Tibial nerve (tissue), 4 donors: ENCODE measurements at places on chromosomes 12 and 14. TPM values are rescaled to one million over a fixed set of nuclear protein-coding genes. Genes with fewer than 3 reads are reported as not detected.

DNA sequence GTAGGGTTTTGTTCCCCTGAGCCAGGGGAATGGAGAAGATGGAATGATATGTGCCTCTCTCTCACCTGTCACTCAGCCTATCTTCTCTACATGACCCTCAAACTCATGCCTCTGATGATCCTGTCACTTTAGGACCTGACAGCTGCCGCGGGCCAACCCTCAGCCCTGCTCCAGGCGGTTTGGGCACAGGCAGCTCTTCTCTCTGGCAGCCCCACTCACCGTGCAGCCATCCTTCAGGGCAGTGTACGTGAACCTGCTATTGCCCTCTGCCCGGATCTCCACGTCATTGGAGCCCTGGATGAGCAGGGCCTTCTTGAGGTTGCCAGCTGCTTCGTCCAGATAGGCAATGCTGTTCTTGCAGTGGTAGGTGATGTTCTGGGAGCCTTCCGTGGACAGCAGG lies 10.5 kb downstream of the TMEM106C start:
- H3K4me1 ChIP-seq: no peaks in the 10 kb centered on the region
- H3K27me3 ChIP-seq: no peaks in the 10 kb centered on the region
- no peak for DNase-seq
- no peaks in the 10 kb centered on the region for H3K36me3 ChIP-seq
- no peak overlapping the region for H3K4me3 ChIP-seq
- no peak overlapping the region for H3K27ac ChIP-seq

GRCh38 chr12:5308996-5309395 lies 122.9 kb upstream of the NTF3 start:
- H3K4me1 ChIP-seq: no peaks in the 10 kb centered on the region
- no peak overlapping the region for H3K27ac ChIP-seq
- no peak overlapping the region for H3K4me3 ChIP-seq
- no peaks in the 10 kb centered on the region for H3K27me3 ChIP-seq

GRCh38 chr12:58537278-58537677 lies 383.0 kb downstream of the LRIG3 start:
- no peak overlapping the region for H3K4me3 ChIP-seq
- no peak for DNase-seq
- H3K27ac ChIP-seq: no peak overlapping the region

DNA sequence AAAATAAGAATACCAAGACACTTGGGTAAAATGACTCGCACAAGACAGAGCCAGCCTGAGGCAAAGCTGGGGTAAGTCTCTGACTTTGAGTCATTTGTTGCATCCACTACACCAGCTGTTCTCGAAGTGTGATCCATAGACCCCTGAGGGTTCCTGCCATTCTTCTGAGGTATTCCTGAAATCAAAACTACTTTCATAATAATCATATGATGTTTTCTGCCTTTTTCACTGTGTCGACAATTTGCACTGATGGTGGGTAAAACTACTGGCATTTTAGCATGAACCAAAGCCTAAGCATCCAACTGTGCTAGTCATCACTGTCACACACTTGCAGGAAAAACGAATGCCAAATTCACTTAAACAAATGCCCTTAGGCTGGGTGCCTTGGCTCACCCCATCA lies 135.5 kb upstream of the FUT8 start:
- no peak overlapping the region for H3K27ac ChIP-seq
- DNase-seq: no peak
- H3K4me1 ChIP-seq: peaks cover 3% of the 10 kb centered on the region
- H3K27me3 ChIP-seq: no peaks in the 10 kb centered on the region

DNA sequence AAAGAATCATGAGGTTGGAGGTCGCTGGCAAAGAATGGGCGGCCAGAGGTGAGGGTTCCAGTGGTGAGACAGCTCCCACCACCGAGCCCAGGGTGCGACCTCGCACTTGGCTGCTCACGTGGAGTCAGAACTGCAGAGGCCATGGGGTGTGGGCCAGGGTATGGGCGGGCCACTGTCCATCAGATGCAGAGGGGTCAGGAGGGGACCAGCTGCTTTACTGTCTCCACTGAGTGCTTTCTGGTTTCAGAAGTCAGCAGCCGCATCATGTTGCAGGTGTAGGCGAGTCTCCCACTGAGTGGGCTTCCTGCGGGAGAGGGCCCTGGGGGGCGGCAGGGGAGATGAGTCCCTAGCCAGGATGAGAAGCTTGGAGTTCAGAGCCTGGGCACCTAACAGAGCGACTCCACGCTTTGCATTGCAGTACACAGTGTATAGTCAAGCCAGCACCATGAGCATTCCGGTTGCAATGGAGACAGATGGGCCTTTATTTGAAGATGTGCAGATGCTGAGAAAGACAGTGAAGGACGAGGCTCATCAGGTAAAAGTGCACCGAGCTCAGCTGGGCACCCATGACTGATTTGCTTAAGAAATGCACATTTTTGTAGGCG lies 46.9 kb upstream of the DYNC1H1 start:
- no peaks in the 10 kb centered on the region for H3K36me3 ChIP-seq
- no peak overlapping the region for H3K27ac ChIP-seq
- peaks cover 12% of the 10 kb centered on the region for H3K4me1 ChIP-seq
- DNase-seq: no peak
- H3K4me3 ChIP-seq: no peak overlapping the region
- H3K27me3 ChIP-seq: no peaks in the 10 kb centered on the region

GRCh38 chr12:22543246-22544037 lies 900 bp downstream of the C2CD5 start:
- peak overlapping the region; percentile 80 for H3K4me3 ChIP-seq
- peak; percentile 18 for DNase-seq
- no peaks in the 10 kb centered on the region for H3K27me3 ChIP-seq
- no peaks in the 10 kb centered on the region for H3K36me3 ChIP-seq
- peak overlapping the region; percentile 87 for H3K27ac ChIP-seq

GRCh38 chr12:22048351-22049041 lies 2.5 kb downstream of the CMAS start:
- no peaks in the 10 kb centered on the region for H3K27me3 ChIP-seq
- H3K36me3 ChIP-seq: no peaks in the 10 kb centered on the region
- H3K27ac ChIP-seq: no peak overlapping the region

- H3K4me3 ChIP-seq: no peak overlapping the region
- peaks cover 36% of the 10 kb centered on the region for H3K4me1 ChIP-seq
- peak overlapping the region; percentile 76 for H3K27ac ChIP-seq
- H3K27me3 ChIP-seq: no peaks in the 10 kb centered on the region
- no peak for DNase-seq
- no peaks in the 10 kb centered on the region for H3K36me3 ChIP-seq
These were observed 101.1 kb downstream of the CRADD start for GRCh38 chr12:93778306-93778705.

DNA sequence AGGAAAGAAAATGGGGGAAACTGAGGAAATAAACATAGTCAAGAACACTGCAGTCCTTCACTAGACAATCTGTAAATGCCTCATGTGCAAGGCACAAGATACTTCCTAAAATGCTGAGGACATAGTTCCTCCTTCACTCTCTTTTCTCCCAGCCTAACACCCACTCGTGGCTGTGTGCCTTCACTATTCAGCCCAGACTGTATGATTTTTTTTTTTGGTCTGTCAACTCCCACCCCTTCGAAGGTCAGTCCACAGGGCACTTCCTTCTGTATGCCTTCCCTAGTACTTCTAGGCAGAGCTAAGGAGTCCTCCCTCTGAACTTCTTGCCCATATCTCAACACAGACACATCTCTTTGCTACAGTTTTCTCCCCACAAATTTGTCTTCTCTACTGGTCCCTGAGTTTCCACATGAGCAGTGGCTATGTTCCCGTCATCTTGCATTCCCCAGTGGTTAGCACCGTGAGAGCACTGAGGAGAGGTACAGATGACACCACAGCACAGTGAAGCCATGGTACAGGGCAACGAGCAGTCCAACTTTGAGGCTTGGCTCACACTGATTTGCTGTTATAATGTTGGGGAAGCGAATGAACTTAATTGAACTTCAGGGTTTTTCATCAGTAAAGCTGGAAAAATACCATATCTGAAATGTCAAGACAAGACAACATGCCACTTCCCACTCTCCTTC lies 24.1 kb upstream of the SYCP3 start:
- no peaks in the 10 kb centered on the region for H3K4me1 ChIP-seq
- H3K4me3 ChIP-seq: no peak overlapping the region
- H3K27ac ChIP-seq: no peak overlapping the region
- H3K27me3 ChIP-seq: no peaks in the 10 kb centered on the region

GRCh38 chr14:36818246-36818645 lies 156.6 kb downstream of the PAX9 start:
- H3K36me3 ChIP-seq: no peaks in the 10 kb centered on the region
- no peaks in the 10 kb centered on the region for H3K4me1 ChIP-seq
- no peak overlapping the region for H3K4me3 ChIP-seq

DNA sequence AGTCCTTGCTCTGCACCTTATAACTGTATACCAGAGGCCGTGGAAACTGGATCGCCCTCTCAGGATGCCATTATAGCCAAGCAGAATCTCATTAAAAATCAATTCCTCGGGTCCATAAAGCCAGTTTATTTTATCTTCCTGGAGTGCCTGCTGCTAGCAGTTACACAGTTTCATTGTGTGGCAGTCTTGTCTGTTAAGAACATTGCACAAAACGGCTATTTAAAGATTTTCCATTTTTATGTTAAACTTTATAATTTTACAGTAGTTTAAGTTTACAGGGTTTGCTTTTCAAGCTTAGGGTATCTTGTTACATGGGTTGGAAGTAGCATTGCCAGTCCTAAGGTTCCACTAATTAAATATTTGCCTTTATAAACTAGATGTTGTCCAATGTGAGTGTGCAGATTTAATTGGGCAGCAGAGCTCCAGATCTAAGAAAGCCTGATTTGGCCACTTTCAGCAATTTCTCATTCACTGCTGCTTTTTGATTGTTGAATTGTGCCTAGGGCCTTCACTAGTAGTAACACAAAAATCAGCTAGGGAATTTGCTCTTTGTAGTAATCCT lies 17.0 kb downstream of the TMEM30B start:
- H3K27ac ChIP-seq: peak overlapping the region; percentile 63
- no peak overlapping the region for H3K4me3 ChIP-seq
- H3K4me1 ChIP-seq: no peaks in the 10 kb centered on the region
- H3K27me3 ChIP-seq: peaks cover 18% of the 10 kb centered on the region
- no peaks in the 10 kb centered on the region for H3K36me3 ChIP-seq
- DNase-seq: no peak

GRCh38 chr12:12476857-12477531 lies 85.7 kb downstream of the DUSP16 start:
- no peaks in the 10 kb centered on the region for H3K4me1 ChIP-seq
- peaks cover 88% of the 10 kb centered on the region for H3K36me3 ChIP-seq
- H3K27me3 ChIP-seq: no peaks in the 10 kb centered on the region
- no peak for DNase-seq

DNA sequence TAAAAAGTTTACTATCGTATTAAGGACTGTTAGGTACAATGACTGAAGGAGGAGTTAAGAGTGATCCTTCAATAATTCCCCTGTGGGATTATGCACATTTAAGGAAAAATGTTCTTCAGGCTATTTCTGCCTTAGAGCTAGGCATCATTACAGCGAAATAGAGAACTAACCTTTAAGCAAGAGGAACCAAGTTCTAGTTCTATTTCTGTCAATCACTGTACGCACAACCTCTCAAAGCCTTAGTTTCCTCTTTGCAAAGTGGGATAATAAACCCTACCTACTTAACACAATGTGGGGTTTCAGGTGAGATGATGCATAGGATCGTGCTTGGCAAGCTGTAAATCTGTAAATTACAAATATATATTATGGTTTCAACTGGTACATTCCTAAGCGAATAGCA lies 15.4 kb downstream of the NTF3 start:
- DNase-seq: no peak
- H3K27ac ChIP-seq: no peak overlapping the region
- no peaks in the 10 kb centered on the region for H3K27me3 ChIP-seq
- H3K4me1 ChIP-seq: peaks cover 11% of the 10 kb centered on the region

- H3K4me3 ChIP-seq: no peak overlapping the region
- H3K36me3 ChIP-seq: no peaks in the 10 kb centered on the region
- H3K4me1 ChIP-seq: no peaks in the 10 kb centered on the region
- DNase-seq: no peak
- no peaks in the 10 kb centered on the region for H3K27me3 ChIP-seq
- no peak overlapping the region for H3K27ac ChIP-seq
These were observed 95.6 kb upstream of the MANSC4 start for GRCh38 chr12:27875677-27876076.

GRCh38 chr12:44375694-44376093 lies 500.4 kb downstream of the NELL2 start:
- no peak overlapping the region for H3K4me3 ChIP-seq
- no peaks in the 10 kb centered on the region for H3K4me1 ChIP-seq
- H3K36me3 ChIP-seq: peaks cover 6% of the 10 kb centered on the region

GRCh38 chr12:115337693-115338543 lies 653.9 kb upstream of the TBX3 start:
- H3K4me1 ChIP-seq: no peaks in the 10 kb centered on the region
- no peak overlapping the region for H3K27ac ChIP-seq
- DNase-seq: peak; percentile 52
- no peaks in the 10 kb centered on the region for H3K36me3 ChIP-seq

DNA sequence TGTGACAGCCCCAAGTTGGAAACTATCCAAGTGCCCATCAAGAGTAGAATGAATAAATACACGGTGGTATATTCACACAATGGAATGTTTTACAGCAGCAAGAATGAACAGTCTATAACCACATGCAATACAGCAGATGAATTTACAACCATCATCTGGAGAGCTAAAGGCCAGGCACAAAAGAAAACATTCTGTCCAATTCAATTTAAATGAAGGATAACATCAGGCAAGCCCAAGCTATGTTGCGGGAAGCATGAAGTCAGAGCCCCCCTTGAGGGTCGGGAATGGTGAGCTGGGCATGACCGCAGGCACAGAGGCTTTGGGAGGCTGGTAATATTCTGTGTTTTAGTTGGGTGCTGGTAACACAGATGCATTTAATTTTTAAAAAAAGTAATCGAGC lies 76.0 kb downstream of the SYNE3 start:
- H3K4me3 ChIP-seq: no peak overlapping the region
- no peak overlapping the region for H3K27ac ChIP-seq
- no peaks in the 10 kb centered on the region for H3K4me1 ChIP-seq
- no peak for DNase-seq
- H3K36me3 ChIP-seq: peaks cover 2% of the 10 kb centered on the region

The BMAL2 gene
- 0.39 TPM for total RNA-seq

The PRICKLE1 gene
- total RNA-seq: 31.6 TPM

The TAS2R42 gene
- total RNA-seq: not detected

The HOXC12 gene
- not detected for total RNA-seq

The GPR132 gene
- 6.7 TPM for total RNA-seq

The AKAP5 gene
- 0.59 TPM for total RNA-seq

The GALNT16 gene
- total RNA-seq: 11.7 TPM

The KRT85 gene
- total RNA-seq: not detected

The CLEC4A gene
- 7.9 TPM for total RNA-seq

The SLC4A8 gene
- 0.59 TPM for total RNA-seq

The MIP gene
- total RNA-seq: not detected

The PKP2 gene
- total RNA-seq: 45.0 TPM

The FERMT2 gene
- 165 TPM for total RNA-seq

The ACVRL1 gene
- total RNA-seq: 68.4 TPM

The VEZT gene
- 110 TPM for total RNA-seq

The LTB4R gene
- total RNA-seq: 14.4 TPM

The PPM1H gene
- total RNA-seq: 0.78 TPM

The RPGRIP1 gene
- total RNA-seq: 0.90 TPM

The FAM186B gene
- 0.44 TPM for total RNA-seq
